ENCODE measurements at places on chromosomes 16 and 17.

DNA sequence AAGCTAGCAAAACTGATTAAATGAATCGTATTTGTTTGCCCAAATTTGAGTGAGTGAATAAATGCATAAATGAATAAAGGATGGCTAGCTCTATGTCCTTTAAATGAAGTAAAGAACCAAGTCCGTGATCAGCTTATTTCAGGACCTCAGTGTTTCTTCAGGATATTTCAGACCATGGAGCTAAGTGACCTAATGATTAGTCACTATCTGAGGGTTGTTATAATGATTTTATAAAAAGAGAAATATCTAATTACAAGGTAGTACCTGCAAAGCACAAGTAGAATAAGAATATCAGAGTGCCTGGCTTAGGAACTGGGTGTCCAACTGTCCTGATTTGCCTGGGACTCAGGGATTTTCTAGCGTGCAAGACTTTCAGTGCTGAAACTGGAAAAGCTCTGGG lies 12.5 kb downstream of the KCNJ2 start:
- no peak for DNase-seq

- DNase-seq = no peak
Observed at GRCh38 chr16:84885342-84885910, 65.6 kb downstream of the CRISPLD2 start.

GRCh38 chr16:19883966-19884485 lies 622 bp downstream of the GPRC5B start:
- DNase-seq = no peak

DNA sequence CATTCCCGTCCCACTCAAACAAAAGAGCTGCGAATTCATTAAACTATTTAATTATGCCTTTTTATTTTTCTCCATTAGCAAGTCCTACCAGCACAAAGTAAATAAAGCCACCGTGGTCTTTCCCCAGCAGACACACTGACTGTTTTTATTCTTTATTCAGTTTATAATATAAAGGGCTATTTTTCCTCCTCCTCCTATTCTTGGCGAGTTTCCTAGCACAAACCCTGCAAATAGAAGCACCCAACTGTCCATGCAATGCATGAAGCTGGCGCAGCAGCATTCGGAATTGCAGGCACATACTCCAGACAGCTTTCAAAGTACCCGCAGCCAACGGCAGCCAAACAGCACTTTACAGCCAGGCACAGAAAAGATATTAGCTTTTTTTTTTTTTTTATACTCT lies 583.4 kb upstream of the PSMD7 start:
- no peak for DNase-seq

DNA sequence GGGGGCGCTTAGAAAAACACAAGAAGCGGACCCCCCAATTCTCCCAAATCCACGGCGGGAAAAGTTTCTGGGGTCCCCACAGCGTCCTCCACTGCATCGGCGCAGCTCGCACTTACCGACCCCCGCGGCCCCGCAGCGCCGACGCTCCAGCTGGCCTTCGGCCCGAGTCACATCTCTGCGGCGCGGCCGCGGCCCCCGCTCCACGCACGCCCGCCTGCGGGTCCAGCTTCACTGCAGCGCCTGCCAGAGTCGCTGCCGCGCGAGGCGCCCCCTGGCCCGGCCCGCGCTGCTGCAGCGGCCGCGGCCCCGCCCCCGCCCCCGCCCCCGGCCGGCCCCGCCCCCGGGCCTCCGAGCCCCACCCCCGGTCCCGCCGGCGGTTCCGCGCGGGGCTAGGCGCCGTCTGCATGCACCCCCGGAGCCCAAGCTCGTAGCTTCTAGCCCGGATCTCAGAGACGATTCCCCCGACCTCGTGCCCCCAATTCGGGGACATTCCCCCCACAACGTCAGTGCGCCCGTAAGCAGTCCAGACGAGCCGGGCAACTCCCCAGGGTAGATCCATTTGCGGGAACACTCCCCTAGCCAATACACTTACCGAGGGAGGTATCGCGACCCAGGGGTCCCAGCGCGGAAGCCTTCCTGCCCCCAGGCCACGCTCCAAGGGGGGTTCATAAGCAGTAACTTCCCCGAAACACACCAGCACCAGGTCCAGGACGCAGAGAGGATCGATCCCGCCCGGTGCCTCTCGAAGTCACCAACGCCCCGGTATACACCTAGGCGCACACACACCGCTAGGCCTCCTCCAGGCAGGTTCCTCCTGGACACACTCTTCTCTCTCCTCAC lies at the start of gene GPRC5B:
Gene GPRC5B, minus strand, starts transcription at position 238 of the 840 bp plus-strand sequence. CDS start 12,003 bp downstream, outside the sequence.
- no peak for DNase-seq

GRCh38 chr17:17670701-17671305 lies 10.5 kb upstream of the RAI1 start:
- DNase-seq = no peak

DNA sequence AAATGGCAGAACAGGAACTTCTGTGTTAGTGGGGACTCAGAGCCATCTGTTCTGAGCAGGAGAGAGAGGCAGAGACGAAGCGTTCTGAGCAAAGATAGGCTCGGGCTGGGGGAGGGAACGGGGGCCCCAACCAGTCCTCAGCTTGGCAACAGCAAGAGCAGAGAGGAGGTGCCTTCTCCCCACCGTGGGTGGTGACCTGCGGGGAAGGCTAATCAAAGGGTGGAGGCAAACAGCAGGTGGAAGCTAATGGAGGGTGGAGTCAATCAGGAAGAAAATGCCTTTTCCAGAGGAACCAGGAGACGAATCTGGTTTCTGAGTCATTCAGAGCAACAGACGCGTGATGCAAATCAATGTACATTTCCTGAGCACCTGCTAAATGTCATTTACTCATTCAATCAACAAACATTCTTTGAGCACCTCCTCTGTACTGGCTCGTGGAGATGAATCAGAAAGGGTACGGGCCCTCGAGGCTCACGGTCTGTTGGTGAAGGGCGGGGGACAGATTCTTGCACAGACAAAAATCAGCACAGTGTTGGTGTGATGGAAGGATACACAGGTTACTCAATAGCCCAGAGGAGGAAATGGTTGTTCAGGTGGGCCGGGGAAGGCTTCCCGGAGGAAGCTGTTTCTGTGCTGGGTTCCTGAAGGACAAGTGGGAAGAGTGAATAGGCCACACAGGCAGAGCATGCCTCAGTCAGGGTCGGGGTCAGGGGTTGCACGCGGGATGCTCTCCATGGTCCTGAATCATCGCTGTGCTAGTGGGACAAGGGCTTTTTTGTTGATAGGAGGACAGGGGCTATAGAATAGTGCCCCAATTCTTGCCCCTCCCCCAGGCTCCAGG lies 5.7 kb upstream of the SPNS2 start:
- DNase-seq = no peak

DNA sequence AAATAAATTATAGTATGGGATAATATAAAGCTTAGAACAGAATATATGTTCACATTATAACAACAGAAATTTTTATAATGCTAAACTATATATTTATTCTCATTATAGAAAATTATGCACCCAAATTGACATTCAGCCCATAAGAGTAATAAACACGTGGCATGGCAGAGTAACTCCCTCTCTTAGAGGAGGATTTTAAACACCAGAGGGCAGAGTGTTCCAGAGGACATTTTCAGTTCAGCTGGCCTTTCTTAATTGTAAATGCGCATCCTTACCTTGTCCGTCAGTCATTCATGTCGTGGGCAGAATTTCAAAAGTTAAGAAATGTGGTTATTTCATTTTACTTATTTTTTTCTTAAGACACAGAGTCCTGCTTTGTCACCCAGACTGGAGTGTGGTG lies 147.1 kb downstream of the TANC2 start:
- DNase-seq = no peak

- DNase-seq = no peak
Observed at GRCh38 chr17:2192367-2193057, 111.1 kb downstream of the SMG6 start.

DNA sequence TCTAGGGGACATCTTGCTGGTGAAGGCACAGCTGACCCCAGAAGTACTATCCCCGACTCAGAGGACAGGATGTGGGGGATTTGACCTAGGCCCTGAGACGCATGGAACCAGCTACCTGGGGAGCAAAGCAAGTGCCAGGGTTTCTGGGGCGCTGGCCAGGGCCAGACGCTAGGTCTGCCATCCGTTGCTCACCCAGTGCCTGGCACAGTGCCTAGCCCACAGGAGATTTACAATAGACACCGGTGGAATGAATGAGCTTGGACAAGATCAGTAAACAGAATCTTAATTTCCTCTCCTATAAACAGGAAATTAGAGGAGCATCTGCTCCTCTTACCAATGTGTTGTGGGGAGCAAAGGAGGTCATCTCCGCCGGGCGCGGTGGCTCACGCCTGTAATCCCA lies 5.0 kb downstream of the RPRML start:
- peak; percentile 1 for DNase-seq

DNA sequence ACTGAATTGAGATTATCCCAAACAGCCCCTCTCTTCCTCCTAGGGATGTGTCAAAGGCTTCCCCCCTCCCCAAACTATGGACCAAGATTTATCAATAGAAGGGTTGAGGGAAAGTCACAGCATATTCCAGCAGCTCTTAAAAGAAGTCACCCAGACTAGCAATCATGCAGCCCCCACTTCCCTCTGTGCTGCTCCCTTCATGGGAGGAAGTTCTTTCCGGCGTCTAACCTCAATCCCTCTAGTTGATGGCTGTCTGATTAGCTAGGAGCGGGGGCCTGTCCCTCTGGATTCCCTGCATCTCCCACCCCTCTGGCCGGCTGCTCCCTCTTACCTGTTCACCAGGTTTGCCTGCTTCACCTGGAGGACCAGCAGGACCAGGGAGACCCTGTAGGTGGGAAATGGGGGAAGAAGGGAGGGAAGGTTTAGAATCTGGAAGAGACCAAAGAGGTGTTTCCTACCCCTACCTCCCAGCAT lies 9.2 kb downstream of the COL1A1 start:
- no peak for DNase-seq

GRCh38 chr16:3587547-3588110 lies 10.4 kb upstream of the NLRC3 start:
- no peak for DNase-seq

- DNase-seq = peak; percentile 39
Observed at GRCh38 chr17:74182041-74182723, 21.3 kb upstream of the RPL38 start.

DNA sequence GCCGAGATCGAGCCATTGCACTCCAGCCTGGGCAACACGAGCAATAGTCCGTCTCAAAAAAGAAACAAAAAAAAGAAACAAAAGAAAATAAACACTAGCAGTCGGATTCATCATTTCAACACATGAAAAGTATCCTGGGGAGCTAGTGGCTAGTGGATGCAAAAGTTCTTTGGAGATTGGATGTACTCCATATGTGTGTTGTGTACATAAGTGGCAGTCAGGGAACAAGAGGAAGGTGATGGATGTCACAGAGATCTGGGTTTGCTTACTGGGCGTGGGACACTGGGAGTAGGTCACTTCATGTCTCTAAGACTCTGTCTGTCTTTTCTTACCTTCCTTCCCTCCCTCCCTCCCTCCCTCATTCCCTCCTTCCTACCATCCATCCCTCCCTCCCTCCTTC lies 35.4 kb downstream of the MRC2 start:
- no peak for DNase-seq

DNA sequence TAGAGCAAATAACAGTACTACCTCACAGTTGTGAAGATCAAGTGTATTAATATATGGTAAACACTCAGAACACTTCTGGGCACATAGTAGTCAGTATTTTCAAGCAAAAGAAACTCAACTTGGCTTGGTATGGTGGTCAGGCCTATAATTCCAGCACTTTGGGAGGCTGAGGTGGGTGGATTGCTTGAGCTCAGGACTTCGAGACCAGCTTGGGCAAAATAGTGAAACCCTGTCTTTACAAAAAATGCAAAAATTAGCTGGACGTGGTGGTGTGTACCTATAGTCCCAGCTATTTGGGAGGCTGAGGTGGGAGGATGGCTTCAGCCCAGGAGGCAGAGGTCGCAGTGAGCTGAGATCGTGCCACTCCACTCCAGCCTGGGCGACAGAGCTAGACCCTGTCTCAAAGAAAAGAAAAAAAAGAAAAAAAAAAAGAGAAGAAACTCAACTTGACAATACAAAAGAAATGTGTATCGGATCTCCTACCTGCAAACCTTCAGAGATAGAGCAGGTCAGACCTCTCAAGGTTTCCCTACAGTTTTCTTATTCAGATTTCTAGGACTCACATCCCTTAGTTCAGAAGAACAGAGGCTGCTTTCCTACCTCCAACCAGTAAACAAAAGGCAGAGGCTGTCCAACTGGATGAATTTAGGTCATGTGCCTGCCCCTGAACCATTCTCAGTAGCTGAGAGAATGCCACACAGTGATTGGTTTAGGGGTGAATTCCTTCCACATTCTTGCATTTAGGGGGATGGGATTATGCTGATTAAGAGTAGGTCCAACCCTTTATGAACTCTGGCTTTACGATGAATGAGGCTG lies 1.7 kb upstream of the KPNA2 start:
- no peak for DNase-seq

DNA sequence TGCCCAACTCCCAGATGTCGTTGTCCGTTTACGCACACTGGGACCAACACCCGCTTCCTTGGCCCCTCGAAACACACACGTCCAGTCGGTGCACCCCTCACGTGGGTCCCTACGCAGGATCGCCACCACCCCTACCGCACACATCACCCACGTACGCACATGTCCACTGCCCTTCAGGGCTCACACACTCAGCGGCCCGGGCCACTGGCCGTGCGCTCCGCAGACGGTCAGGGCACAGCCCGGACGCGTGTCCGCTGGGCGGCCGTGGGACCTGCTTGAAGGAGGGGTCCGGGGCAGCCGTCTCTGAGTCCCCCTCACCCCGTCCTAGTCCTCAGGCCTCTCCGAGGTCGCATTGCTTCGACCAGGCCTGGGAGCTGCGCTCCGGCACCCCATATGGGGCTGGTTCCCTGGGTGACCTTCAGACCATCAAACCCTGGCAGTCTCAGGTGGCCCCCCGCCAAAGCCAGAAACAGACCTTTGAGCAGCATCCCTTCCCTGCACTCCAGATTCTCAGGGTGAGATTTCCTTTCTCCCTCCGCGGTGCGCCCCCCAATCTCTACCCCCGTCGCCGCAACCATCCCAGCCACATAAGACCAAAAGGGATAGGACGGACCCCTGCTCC lies 914 bp upstream of the GPRC5B start:
- DNase-seq = no peak

GRCh38 chr17:13154930-13155329 lies 137.1 kb upstream of the ELAC2 start:
- no peak for DNase-seq

DNA sequence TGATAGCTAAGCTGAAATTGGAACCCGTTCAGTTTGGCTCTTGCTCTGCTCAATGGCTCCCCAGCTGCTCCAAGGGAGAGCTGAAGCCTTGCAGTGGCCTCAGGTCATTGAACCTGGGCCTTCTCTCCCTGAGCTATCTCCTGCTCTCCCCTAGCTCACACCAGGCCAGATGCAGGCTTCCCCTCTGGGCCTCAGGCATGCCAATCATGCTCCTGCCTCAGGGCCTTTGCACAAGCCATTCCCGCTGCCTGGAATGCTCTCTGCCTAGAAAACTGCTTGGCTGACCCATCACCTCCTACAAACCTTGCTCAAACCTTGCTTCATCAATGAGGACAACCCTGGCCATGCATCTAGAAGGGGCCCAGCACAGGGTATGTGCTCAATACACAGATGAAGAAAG lies 16.7 kb upstream of the KRTAP17-1 start:
- DNase-seq = no peak

DNA sequence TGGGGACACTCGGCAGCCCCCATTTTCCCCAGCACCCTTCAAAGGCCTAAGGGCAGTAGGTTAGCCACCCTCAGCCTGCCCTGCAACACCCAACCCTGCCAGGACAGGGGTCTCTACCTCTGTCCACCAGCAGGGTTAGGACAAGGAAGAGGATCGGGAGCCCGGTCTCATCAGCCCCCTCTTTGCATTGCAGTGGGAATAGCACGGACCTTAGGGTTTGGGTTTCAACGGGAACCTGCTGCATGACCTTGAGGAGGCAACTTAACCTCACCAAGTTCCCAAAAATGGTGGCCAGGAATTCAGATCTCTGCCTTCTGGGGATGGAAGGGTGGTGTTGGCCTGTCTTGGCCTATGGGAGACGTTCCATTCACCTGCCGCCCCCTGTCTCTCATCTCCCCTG lies 20.2 kb upstream of the SPPL2C start:
- DNase-seq = no peak
